ENCODE measurements at places on chromosomes 11 and 22.

DNA sequence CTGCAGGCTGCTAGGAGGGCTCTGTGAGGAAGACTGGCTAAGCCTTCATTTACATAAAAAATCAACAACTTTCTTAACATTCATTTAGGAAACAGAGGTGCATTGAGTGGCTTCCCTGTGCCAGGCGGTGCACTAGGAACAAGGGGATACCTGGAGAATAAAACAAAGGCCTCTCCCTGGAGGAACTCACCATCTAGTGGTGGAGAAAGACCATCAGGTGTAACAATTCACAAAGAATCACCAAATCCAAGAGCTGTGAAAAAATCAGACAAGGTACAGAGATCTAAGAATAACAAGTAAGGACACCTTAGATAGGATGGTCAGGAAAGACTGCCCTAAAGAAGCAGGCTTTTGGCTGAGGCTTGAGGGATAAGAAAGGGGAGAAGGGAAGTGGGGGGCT is 40.3 kb downstream of the CSNK2A3 start:
- no peak for DNase-seq

GRCh38 chr11:96704847-96705246 is 315.0 kb downstream of the JRKL start:
- no peak for DNase-seq

DNA sequence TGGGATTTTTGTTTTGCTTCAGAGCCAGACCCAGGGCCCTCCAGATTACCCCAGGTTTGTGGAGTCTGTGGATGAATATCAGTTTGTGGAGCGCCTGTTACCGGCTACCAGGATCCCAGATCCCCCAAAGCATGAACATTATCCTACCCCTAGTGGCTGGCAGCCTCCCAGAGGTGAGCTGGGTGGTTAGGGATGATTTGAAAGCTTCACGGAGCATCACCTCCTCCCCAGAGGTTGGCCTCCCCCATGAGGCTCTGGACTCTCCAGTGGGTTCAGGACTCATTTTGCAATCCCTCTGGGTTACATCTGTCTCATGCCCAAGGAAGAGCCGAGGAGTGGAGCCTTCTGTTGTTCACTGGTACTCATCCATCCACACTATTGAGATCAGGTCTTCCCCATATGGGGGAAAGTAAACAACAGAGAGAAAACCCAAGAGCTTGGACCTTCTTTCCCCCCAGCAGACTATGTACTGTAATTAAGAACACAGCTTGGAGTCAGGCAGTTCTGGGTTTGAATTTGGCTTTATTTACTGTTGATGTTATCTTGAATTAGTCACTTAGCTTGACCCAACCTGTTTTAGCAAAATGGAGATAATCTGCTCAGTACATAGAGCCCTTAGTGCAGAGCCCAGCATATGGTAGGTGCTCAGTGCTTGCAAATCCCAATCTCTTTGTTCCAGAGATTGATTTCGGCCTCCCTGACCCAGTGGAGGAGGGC is 2.5 kb downstream of the MRPL49 start:
- no peak for DNase-seq

- DNase-seq: no peak
Observed at GRCh38 chr11:21710809-21711208, 482.1 kb upstream of the ANO5 start.

GRCh38 chr11:116927163-116927974 is 89.9 kb upstream of the APOA1 start:
- DNase-seq: no peak

DNA sequence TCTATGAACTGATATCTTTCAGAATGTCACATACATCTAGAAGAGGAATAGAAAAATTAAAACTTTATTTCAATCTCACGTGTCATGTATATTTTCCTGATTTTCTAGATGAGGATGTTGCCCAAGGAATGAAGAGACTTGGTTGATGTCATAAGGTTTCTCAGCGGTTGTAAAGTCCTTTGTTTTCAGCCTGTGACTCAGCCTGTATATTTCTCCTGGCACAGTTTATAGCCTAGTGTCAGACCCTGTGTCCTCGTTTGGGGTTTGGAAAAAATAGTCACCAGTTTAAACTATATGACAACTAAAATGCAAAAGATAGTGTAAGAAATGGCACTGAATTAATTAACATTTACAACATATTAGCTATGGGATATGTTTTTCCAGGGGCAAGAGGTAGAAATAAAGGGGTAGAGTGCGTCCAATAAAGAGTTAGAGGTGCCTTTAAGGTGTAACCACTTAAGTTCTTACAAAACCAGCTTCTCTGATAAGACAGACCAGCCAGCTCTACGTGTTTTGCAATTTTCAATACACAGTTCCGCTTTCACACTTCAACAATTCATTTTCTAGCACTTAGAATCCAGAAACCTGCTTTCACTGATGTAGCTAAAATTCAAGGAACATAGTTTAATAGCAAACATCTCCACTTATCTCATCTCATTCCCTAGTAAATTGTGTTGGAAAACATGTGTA is 1432.6 kb upstream of the TENM4 start:
- DNase-seq: no peak

DNA sequence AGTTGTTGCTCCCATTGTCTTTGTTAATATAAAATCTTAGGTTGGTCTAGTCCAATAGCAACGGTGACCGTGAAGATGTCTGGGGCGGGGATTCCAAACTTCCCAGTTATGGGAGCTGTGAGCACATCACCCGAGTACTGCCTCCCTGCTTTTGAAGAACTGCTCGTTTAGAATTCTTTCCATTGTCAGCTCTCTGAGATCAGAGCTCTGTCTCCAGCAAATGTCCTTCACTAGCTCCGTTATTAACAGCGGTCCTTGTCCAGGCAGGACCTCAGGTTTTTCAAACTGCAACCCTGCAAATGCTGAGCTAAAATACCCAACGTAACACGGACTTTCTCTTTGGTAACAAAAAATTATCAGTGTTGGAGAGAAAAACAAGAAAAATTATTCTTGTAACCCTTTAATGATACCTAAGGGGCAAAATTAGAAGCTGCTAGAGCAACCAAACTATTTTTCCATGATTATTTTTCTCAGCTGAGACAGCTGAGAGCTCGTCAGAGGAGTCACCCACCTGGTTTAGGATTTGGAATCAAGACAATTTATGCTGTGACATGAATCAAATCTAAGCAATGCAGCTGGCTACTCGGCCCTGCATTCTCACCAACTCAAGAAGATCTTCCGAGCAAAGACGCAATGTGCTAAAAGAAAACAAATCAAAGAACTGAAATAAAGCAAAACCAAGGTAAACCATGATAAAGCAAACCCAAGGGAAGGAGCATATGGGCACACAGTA is 15.1 kb upstream of the EFCAB6 start:
- DNase-seq: no peak

- DNase-seq: no peak
Observed at GRCh38 chr22:43205261-43205691, 18.3 kb upstream of the TTLL12 start.

GRCh38 chr22:47444746-47445065 is 682.3 kb downstream of the TBC1D22A start:
- no peak for DNase-seq

Data from nucleus accumbens (tissue), 56 donors.